Sciatic nerve (tissue), 2 donors: ENCODE measurements at places on chromosomes 5 and 9. TPM values are rescaled to one million over a fixed set of nuclear protein-coding genes. Genes with fewer than 3 reads are reported as not detected.

- no peak for DNase-seq
These were observed 185.5 kb downstream of the HSD17B3 start for GRCh38 chr9:96116275-96117064.

GRCh38 chr5:36301858-36302603, at the start of gene RANBP3L:
Gene RANBP3L, minus strand, starts transcription at chr5:36301902. Its CDS starts 486 bp downstream, at chr5:36301416.
- no peak for DNase-seq

- no peak for DNase-seq
These were observed 16.9 kb upstream of the FREM1 start for GRCh38 chr9:14926941-14927624.

- DNase-seq: no peak
These were observed 55.2 kb upstream of the SLIT3 start for GRCh38 chr5:169356181-169356580.

- DNase-seq: no peak
These were observed 112.4 kb upstream of the CTSL start for GRCh38 chr9:87613265-87614111.

SPAAR gene
- 5.8 TPM for total RNA-seq

DNA sequence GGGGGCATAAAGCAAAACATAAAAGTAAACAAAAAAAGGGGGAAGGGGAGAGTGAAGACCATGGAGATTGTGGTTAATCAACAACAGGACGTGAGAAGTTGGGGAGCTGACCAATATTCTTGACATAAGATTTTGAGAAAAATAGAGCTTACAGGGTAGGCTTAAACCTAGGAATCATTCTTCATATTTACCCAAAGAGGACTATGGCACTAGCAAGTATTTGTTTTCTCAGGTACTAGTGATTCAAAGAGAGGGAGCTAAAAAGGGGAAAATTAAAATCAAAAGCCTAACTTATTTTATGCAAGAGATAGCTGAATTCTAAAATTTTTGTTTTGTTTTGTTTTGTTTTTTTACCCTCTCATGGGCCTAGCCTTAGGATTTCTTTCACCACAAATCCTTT, 427.5 kb downstream of the PIK3R1 start:
- DNase-seq: no peak

CDKN2B gene
- 4.0 TPM for total RNA-seq

JAKMIP2 gene
- 14.6 TPM for total RNA-seq

DNA sequence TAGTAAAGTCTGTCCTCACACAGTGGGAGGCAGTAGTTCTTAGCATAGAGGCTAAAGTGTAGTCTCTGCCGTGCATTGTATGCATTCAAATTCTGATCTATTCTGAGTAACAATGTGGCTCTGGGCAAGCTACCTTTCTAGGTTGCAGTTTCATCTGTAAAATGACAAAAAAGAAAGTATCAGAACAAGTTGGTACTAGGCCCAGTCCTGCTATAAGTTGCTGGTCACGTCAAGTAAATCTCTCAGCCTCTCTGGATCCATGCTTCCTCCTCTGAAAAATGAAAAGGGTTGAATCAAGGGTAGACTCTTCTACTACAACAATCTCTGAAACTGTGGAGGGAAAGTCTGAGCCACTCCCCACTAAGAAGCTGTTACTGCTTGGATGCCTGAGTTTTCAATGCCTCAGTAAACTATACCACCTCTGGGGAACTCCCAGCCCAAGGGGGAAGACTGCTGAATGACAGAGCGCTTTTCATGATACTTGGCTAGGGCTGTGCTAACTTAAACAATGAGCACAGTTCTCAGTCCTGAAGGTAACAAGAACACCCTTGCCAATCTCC, 34.5 kb upstream of the SPARC start:
- DNase-seq: no peak

DNA sequence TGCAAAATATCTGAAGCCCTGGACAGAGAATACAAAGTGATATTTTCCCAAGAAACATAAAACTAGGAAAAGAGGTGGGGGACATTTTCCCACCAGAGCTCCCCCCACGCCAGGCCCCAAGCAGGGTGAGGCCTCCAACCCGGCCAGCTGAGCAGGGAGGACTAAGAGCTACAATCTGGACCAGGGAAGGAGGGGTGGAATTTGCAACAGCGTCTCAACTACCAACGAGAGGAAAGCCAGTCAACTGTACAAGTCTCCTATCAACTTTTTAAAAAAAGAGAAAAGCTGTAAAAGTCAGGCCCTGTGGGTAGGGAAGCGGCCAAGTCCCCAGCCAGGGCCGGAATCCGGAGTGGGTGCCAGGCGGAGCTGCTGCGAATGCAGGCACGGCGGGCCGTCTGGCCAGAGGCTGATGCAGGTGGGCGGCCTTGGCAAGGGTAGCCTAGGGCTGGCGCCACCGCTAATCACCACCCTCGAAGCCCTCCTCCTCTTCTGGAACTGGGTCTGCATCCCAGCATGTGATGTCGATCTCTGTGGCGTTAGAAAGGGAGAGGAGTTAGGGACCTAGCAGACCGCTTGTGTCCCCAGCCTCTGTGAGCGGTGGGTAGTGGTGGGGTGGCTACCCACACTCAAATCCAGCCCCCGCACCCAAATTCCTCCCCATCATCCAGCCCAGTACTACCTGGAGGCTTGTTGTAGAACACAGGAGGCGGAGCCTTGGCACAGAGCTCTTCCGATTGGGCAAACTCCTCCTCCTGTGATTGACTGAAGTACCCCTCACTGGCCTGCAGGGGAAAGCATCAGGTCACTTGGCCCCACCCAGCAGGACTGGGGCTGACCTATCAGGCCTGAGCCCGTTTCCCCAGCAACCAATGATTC, 10.6 kb downstream of the PRR7 start:
- DNase-seq: no peak
